ENCODE measurements at places on chromosomes 11 and 22.
A peak's percentile ranks its signal among the peaks of the same experiment; 100 is the strongest.

DNA sequence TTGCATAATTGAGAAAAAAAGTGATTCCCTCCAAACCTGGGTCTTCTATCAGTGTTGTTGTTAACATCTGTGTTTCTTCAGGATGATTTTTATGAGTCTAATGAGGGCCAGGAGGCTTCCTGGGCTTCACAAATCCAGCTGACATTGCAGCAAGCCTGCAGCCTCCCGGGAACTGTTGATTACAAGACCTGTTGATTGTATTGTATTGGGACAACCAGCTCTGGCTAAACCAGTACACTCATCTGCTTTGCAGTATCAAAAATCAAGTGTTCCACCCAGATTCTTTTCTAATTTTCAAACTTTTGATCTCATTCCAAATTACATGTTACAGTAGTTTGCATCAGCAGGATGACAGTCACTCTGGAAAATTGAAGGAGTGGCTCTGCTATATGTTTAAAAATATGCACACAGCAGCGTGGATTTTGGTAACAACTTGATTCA is 16.1 kb upstream of the PRSS23 start:
- DNase-seq = no peak

DNA sequence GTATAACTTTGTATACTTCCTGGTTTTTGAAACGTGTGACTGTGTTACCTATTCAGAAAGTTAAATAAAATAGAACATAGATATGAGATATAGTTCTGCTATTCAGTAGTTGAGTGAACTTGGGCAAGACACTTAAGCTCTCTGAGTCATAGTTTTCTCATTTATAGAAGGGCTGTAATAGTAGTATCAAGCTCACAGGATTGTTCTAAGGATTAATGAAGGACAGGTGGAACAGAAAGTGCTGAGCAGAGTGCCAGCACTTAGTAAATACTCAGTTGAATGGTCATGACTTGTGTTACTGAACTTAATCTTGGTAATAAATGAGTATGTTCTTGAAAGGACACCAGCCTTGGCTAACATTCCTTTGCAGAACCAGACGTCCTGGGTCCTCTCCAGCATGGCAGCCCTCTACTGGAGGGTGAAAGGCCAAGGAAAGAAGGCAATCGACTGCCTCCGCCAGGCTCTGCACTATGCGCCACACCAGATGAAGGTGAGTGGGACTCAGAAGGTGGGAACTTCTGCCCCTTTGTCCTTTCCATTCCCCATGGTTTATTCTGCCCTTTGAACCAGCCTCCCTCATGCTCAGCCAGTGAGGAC is 131.2 kb downstream of the TTC17 start:
- no peak for DNase-seq

- no peak for DNase-seq
These were observed 151.8 kb downstream of the MPPED1 start for GRCh38 chr22:43563571-43563970.

- no peak for DNase-seq
These were observed 108.7 kb upstream of the SNX19 start for GRCh38 chr11:131025020-131025419.

DNA sequence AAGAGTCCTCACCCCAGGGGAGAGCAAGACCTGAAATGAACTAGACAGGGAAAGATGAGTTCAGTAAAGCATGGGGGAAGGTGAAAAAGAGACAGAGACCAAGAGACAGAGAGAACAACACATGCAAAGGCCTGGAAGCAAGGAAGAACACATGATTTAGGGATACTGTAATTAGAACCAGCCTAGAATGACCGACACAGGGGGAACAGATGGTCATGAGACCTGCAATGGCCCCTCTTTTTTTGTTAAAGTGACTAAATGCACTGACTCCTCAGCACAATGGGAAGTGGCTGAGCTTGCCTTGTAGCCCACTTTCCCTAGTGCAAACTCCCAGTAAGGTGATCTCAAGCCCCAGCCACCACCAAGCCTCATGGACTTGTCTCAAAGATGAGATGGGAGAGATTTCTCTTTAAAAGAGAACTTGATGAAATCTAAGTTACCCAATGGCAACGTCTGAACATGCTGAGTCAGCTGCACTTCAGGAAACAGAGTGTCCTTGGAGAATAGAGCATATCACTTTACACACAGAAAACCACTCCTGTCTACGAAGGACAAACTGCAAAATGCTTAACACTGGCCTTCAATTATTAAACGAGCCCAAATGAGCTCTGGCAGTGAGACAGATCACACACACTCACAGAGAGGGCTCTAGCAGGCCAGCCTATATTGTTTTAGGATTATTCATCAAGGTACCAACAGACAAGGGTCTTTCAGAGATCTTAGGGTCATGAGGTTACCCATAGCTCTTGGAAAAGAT is 91.0 kb downstream of the SERGEF start:
- DNase-seq = no peak

DNA sequence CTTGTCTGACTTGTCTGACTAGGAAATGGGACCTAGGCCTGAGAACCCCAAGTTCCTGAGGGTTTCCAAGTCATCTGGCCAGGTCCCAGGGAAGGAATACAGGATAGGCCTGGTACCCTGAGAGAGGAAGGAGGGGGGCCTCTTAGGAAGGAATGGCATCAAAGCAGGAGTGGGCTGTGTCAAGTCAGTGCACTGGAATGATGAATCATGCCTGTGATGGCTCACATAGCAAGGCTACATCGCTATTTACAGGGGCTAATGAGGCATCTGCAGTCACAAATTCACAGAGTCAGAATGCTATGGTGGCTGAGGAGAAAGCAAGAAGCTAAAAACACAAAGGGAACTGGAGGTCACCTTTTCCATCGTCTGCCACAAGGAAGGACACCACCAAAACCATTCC is 247.3 kb downstream of the NXPE2 start:
- no peak for DNase-seq

DNA sequence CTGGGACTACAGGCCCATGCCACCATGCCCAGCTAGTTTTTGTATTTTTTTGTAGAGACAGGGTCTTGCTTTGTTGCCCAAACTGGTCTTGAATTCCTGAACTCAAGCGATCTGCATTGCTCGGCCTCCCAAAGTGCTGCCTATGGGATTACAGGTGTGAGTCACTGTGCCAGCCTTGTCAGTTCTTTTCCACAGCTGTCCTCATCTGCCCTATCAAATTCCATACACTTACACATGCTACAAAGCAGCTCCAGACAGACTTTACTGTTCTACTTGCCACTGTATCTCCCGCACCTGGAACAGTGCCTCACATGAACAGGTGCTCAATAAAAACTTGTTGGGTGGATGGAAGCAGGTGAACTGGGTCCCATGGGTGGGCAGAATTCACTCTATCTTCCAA is 8.2 kb downstream of the STX5 start:
- no peak for DNase-seq

GRCh38 chr11:125062931-125063428 is at the start of gene SLC37A2:
TSS of gene SLC37A2 (plus strand) at chr11:125063305. CDS start at chr11:125063368, 63 bp downstream.
- DNase-seq = peak; percentile 40

- DNase-seq = no peak
These were observed 632.6 kb upstream of the KIRREL3 start for GRCh38 chr11:127632976-127633680.

GRCh38 chr11:69367211-69367964 is 73.4 kb downstream of the MYEOV start:
- no peak for DNase-seq
